ENCODE measurements at places on chromosomes 3 and 15. TPM values are rescaled to one million over a fixed set of nuclear protein-coding genes. Genes with fewer than 3 reads are reported as not detected.

Gene CHRFAM7A
- polyA plus RNA-seq: not detected

Gene MNS1
- 0.62 TPM for polyA plus RNA-seq

Gene NGRN
- 46.2 TPM for polyA plus RNA-seq

DNA sequence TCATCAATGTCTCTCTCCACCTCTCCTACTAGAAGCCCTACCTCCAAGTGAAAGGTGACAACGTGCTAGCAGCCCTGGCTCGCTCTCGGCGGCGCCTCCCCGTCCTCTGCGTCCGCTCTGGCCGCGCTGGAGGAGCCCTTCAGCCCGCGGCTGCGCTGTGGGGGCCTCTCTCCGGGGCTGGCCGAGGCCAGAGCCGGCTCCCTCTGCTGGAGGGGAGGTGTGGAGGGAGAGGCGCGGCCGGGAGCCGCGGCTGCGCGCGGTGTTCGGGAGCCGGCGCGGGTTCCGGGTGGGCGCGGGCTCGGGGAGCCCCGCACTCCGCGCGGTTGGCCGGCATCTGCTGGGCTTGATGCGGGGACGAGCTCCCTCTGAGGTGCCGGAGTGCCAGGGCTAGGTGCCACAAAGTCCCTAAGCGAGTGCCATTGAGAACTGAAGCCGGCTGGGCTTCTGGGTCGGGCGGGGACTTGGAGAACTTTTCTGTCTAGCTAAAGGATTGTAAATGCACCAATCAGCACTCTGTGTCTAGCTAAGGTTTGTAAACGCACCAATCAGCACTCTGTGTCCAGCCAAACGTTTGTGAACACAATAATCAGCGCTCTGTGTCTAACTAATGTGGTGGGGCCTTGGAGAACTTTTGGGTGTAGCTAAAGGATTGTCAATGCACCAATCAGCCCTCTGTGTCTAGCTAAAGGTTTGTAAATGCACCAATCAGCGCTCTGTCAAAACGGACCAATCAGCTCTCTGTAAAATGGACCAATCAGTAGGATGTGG lies 84.8 kb upstream of the ARRDC4 start:
- DNase-seq: no peak

Measured in IMR-90 (cell line).